ELR (cell line): ENCODE measurements at places on chromosomes 7 and 10.

GRCh38 chr7:139626817-139627216, 103.3 kb downstream of the CLEC2L start:
- no peak for DNase-seq

GRCh38 chr7:80309971-80310549, 175.4 kb downstream of the GNAI1 start:
- DNase-seq: no peak

- DNase-seq: peak; percentile 82
These were observed 13.0 kb upstream of the STK31 start for GRCh38 chr7:23696916-23697441.

- no peak for DNase-seq
These were observed 6.4 kb upstream of the PRKRIP1 start for GRCh38 chr7:102389810-102390209.

DNA sequence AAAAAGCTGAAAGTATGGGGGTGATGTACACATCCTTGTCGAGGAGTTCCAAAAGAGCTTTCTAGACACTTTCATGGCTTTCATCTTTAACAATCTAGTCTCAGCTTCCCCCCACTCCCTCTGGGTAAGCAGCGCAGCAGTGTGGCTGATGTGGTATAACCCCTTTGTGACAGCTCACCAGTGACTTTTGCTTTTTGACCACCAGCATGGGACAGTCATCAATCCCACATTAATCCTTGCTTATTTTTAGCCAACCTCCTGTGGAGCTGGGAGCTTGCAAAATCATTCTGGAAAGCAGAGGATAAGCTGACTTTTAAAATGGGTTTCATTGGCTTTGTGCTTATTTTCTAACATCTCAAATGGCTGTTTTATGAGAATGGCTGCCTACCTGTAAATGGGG, 272.7 kb downstream of the HDAC9 start:
- peak; percentile 66 for DNase-seq
